ENCODE measurements at places on chromosomes 16 and 17. TPM values are rescaled to one million over a fixed set of nuclear protein-coding genes. Genes with fewer than 3 reads are reported as not detected.

Gene NAGS
- total RNA-seq, result 14.0 TPM

GRCh38 chr17:32303781-32304288 is 38.1 kb downstream of the C17orf75 start:
- no peak for DNase-seq

Gene CLDN9
- 3.5 TPM for total RNA-seq

DNA sequence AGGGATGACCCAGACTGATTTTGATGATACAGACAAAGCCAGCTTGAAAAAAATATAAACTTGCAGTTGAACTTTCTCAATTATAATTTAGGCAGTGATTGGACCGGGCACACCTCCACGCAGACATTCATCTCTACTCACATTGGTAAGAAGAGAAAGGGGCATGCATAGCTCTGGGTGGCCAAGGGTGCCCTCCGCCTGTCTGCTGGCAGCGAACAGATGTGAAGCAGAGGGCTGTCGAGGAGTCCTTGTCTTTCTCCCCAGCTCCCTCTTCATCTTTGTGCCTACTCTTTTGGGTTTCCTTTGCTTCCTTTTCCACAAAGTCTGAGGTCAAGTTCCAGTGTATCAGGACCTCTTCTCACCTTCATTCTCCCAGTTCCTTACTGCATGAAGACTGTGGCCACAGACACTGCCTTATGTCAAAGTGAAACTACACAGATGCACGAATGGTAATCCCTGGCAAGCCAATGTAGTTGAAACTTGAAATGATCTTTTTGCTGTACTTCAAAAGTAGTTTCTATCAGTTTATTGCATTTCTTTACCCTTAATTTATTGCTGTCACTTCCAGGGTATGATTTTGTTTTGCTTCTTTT is 343.7 kb upstream of the SOX9 start:
- no peak for DNase-seq

DNA sequence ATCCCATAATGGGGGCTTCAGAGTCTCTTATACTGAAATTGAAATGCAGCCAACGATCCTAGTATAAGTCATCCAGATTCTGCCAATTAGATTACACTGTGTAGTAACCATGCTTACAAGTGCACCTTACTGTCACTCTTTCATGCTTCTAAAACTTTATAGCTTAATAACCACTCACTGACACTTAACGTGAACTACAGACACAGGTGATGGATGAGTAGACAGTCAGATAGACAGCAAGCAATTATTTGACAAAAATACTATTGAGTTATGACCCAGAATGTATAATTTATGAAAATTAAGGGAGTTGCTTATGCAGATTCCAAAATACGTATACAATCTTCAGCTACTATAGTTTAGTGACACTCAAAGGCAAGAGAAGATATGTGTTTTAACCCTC is 6.3 kb downstream of the CDH8 start:
- DNase-seq, result no peak

DNA sequence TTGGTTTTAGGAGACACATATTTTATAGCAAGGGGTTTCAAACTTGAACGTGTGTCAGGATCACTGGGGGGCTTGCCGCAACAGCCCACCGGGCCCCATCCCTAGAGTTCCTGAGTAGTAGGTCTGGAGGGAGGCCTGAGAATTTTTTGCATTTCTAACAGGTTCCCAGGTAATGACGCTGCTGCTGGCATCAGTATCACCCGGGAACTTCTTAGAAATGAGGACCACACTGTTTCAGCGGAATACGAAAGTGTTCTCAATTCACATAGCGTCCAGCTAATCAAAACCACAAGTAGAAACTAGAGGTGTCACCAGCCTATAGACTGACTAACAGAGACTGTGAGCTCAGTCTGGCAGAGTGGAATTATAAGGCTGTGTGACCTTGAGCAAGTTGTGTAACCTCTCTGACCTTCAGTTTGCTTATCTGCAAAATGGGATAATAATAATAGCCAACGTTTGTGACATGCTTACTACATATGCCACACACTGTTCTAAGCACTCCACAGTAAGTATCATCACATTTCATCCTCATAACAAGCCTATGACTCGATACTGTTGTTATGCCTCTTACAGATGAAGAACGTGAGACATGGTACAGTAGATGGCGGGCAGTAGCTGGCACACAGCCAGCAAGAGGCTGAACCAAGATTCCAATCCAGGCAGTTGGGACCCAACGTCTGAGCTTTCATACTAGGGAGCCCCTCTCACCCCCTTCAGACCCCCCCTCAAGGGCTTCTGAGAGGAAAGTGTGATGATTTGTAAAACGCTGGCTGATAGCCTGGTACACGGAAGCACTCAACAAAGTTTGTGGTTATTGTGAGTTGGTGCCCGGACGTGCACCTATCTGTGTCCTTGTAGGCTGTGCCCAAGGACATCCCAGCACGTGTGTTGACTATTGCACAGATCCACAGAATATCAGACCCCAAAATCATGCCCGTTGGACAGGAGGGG is 4.6 kb upstream of the ICAM2 start:
- no peak for DNase-seq
